CD4-positive, alpha-beta T cell (primary cell): ENCODE measurements at places on chromosomes 3 and 15.

DNA sequence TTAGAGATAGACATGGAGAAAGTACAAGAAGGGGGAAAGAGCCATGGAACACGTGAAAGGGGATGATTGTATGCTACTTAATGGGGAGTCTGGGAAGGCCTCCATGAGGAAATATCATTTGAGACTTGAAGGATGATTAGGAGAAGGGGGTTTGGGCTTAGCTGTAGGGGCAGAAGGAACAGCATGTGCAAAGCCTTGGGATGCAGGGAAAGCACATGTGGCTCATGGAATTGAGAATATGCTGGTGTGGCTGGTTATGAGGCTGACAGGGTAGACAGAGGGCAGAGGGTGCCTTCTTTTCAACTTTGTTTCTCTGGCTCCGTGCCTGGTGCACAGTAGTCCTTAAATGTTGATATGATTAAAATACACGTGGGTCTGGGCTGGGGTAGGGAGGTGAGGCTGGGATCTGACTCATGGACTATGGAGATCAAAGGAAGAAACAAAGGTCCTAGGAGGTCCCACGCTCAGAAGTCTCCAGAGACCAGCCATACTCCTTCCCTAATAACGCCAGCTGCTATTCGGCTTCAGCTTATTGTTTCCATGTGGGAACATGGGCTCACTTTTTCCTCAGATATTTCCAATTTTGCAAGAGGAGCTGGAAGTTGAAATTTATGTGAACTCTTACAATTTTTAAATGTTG is 1.1 kb downstream of the GTF2E1 start:
- DNase-seq, result no peak

- no peak for DNase-seq
These were observed 888.0 kb downstream of the NTRK3 start for GRCh38 chr15:87368511-87368910.

DNA sequence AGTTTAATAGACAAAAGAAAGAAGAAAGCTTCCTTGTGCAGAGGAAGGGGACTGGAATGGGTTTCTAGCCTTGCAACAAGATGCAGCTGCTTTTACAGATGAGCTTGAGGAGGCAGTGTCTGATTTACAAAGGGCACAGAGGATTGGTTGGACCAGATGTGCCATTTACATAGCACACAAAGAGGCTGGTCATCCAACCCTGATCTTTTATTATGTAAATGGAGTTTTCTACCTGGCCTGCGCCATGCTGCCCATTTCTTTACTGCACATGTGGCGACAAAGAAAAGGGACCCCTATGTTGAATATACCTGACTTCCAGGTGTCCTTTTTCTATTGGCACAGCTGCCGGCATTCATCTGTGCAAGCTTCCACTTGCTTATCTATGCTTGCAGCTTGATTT is 409.4 kb upstream of the FRG2C start:
- no peak for DNase-seq

DNA sequence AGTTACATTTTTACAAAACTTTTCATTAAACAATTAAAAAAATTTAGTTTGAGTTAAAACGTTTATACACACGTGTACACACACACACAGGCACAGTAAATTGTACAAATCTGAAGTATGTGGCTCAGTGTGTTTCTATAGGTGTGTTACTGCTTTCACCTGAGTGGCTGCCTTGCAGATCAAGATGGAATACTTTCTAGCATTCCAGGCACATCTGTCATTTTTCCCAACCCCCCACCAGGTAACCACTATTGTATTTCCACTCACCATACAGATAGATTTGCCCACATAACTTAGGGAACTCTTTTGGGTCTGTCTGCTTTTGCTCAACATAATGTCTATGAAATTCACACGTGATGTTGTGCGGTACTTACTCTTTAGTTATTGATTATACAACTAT is 141.1 kb downstream of the PTPRG start:
- no peak for DNase-seq

GRCh38 chr3:194001-194400 is 2.6 kb upstream of the CHL1 start:
- DNase-seq, result no peak

GRCh38 chr3:128487538-128487812 is 5.5 kb downstream of the GATA2 start:
- no peak for DNase-seq

DNA sequence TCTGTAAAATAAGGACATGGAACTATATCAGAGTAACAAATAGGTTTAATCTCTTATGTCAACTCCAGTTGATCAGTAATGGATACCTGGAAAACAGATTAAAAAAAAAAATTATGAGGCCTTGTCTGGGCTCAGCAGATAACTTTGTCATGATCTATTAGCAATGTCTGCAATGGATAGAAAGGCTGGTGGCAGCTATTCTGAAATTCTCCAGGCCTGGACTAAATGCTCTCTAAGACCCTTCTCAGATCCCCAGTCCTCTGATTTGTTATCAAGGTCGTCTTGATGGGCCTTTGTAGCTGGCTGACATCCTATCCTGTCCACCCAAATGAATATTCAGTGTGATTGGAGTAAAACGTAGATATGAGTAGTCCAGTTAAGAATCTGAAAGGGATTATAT is 13.7 kb downstream of the LRTM1 start:
- no peak for DNase-seq

DNA sequence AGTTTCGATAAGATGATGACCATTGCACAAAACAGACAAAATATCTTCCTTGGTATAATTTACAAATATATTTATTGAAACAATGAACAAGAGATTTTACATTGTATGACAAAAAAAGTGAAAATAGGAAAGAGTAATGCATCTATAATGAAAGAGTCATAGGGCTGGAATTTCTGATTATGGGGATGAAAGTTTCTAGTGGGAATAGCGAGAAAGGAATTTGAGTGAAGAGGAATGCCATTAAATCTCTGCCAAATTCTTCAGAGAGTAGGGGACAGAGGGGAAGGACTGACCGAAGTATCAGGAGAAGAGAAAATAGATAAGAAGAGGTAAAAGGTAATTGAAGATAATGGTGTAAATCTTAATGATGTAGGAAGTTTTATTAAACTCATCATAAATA is 125.4 kb downstream of the VGLL3 start:
- no peak for DNase-seq

DNA sequence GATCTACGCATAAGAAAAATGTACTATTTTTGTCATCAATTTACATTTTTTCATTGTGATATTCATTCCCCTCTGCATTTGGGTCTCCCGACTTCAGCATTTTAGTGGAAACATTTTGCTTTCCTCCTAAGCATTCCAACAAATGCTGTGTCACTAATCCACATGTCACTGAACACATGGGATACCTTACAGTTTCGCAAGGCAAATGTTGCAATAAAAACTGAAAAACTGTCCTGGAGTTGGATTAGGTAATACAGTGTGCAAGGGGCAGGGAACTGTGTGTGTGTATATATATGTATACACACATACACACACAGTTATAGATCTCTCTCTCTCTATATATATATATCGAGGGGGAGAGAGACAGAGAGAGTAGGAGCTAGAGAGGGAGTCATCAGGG is 632.2 kb downstream of the MAGI1 start:
- DNase-seq, result no peak

DNA sequence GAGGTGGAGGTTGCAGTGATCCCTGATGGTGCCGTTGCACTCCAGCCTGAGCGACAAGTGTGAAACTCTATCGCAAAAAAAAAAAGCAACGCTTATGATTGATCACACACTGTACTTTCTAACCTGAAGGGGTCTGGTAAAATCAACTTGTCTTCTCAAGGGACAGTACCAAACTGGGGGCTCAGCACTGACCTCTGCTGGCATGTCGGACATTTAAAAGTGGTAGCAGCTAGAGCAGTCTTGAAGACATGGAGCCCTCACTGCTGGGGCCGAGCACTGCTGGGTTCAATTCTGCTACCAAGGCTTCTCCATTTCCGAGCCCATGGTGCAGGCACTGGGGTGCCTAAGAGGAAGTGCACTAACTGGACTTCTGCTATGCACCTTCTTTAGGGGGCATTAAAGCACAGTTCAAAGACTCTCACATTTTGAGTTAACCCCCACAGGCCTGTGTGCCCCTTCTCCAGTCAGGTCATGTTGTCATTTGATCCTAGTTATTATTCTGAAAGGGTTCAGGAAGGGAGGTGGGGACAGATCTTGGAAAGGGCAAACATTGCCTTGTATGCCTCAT is 26.4 kb upstream of the LAMP3 start:
- DNase-seq, result peak; percentile 50

DNA sequence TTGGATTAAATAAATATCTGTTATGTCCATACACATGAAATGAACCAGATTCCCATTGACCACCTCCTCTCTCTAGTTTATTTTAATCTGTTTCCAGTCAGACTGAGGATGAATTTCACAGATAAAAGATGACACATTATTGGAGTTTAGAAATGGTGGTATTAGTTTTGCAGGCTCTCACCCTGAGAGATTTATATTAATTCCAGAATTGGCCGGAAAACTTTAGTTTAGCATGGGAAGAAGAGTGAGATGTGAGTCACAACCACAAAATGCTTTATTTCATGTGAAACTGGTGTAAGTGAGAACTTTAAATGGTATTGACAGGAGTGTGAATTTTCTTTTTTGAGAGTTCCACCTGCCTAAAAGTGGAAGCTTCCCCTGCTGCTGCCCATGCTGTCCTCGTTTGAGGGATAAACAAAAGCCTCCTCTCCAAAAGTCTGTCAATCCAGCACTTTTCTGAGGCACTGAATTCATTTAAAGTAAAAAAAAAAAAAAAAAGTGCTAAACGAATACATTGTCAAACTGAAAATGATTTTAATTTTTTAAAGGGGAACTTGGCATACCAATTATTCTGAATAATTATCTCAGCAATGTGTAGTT is 65.1 kb upstream of the EPHA3 start:
- DNase-seq, result no peak

- DNase-seq, result no peak
These were observed 235.9 kb upstream of the ST8SIA2 start for GRCh38 chr15:92157666-92158298.

DNA sequence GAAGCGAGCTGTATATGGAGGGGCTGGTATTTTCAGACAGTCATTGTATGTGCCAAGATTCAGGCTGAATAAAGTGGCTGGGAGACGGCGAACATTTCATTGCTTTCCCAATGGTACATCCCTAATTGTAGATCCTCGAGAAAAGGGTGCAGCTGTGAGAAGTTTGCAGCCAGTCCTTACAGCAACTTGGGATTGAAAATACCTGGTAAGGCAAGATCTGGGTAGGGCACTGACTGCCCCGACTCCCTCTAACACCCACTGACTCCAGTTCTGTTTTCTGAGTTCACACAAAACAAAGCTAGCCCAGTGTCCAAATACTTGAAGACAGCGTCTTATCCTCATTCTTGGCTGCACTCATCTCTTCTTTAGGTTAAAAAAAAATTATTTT is 63.7 kb downstream of the EDEM1 start:
- no peak for DNase-seq

DNA sequence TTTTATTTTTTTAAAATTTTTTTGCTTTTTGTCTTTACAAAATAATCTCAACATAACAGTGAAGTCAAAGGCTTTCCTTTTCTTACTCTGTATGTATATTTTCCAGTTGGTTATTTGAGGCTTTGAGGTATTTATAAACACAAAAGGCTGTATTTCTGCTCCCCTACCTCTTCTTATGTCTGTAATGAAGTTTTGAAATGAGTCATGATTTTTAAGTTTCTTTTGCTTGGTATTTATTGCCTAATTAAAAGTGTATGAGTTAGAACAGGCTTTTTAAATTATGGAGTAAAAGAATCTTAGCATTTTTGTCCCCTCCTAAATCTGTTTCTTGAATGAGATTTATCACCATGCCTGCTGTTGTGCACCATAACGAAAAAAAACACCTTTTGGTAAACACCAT is 66.0 kb downstream of the DCUN1D1 start:
- DNase-seq, result no peak

- no peak for DNase-seq
These were observed 67.2 kb upstream of the TP63 start for GRCh38 chr3:189563853-189564563.

DNA sequence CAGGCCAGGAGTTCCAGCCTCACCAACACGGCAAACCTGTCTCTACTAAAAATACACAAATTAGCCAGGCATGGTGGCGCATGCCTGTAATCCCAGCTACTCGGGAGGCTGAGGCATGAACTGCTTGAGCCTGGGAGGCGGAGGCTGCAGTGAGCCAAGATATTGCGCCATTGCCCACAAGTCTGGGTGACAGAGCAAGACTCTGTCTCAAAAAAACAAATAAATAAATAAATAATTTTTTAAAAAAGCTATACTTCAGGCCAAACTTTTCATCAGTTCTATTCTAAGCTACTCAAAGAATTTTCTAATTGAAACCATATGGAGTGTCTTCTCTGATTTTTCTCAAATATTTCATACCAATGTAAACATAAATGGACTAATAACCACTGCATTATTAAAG is 43.5 kb downstream of the PHC3 start:
- DNase-seq, result no peak

DNA sequence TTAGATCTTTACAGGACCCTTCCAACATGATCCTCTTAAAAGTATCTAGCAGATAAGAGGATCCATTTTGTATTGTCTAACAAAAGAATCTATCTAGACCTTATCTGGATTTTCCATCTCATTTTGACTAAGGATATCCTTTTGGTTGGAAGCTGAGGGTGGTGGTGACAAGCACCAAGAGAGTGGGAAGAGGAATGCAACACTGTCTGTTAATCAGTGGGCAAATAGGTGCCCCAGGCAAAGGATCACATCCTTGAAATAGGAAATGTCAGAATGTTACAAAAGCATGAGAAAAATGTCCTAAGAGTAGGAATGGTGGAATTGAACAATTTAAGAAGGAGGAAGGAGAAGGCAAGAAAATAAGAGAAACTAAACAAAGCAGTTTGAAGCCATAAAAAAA is 420.7 kb upstream of the CNTN3 start:
- DNase-seq, result no peak

GRCh38 chr15:70101459-70102113 is 3.9 kb upstream of the TLE3 start:
- DNase-seq, result no peak

GRCh38 chr3:146529021-146529420 is 15.4 kb downstream of the PLSCR1 start:
- DNase-seq, result no peak

GRCh38 chr15:93467337-93467736 is 378.3 kb upstream of the RGMA start:
- DNase-seq, result no peak

DNA sequence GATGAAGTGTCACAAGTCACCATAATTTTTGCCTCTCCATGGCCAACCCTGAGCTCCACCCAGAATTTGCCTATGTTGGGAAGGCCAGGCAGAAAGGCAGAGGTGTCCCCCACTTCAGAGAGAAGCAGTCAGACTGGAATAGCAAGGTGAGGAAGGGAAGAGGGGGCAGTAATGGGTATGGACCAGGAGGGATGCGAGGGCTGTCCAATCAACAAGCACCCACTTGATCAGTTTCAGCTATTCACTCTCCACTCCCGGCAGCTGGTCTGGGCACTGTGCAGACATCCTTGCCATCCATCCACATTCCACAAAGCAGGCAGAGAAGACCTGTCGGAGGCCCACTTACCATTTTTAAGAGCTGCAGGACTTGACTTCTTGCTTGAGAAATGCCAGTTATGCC is 43.5 kb upstream of the CTNNB1 start:
- no peak for DNase-seq

DNA sequence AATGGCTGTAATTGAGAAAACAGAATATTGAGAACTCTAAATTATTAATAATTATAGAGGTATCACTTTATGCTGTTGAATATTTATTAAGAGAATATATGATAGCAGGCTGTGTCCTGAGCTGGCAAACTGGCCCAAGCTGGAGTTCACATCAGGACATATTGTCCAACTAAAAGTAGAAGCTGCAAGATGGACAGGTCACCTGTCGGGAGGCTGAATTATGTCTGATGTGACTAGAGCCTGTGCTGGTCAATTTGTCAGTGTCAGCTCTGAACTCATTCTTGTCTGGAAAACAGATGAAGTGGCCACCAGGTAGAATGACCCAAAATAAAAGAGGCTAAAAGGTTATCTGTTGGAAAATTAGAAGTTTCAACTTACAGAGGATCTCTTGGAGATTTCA is 392.2 kb downstream of the LRTM1 start:
- no peak for DNase-seq
